ENCODE measurements at places on chromosomes 5 and 9.
A peak's percentile ranks its signal among the peaks of the same experiment; 100 is the strongest.

GRCh38 chr5:10564838-10565784 lies 1.2 kb downstream of the ANKRD33B start:
- peak; percentile 59 for DNase-seq

DNA sequence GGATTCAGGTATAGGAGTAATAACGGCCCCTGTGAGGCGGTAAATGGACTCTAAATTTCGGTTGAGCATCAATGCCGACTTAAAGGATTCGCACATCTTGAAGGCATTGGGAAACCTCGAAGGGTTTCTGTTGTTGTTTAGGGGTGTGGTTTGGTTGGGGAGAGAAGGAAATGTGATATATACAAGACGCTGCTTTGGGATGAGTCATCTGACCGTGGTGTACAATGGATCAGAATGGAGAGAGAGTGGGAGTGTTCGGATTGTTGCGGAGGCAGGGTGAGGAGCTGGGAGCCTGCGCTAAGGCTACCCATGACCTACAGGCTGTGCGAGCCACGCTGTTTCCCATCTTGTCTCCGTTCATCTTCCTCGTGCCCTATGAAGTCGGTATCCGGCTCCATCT lies 60.4 kb upstream of the ERCC6L2 start:
- no peak for DNase-seq

DNA sequence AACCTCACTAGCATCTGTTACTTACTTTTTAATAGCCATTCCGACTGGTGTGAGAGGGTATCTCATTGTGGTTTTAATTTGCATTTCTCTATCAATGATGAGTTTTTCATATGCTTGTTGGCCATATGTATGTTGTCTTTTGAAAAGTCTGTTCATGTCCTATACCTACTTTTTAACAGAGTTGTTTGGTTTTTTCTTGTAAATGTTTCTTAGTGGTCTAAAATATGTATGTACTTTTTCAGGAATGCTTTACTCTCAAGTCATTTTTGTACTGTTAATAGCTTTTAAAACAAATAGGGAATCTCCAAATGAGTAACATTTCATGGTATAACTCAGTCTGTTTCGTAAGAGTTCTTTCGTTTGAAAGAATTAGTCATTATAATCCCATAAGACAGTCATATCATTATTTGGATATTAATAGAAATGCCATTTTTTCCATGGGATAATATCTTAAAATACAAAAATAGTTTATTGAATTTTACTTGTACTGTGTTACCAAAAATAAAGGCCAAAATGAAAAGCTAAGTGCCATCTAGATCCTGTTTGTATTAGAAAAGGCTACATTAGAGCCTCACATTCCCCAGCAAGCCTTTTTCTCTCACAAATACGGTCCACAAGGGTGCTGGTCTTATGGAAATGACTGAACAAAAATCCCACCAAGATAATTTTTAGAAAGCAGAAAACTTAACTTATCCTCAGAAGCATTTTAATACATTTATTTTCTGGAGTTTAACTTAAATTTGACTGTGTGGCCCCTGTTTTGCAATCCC lies 247.7 kb downstream of the PJA2 start:
- DNase-seq, result no peak

GRCh38 chr5:10519729-10520128 lies 44.1 kb upstream of the ANKRD33B start:
- no peak for DNase-seq

DNA sequence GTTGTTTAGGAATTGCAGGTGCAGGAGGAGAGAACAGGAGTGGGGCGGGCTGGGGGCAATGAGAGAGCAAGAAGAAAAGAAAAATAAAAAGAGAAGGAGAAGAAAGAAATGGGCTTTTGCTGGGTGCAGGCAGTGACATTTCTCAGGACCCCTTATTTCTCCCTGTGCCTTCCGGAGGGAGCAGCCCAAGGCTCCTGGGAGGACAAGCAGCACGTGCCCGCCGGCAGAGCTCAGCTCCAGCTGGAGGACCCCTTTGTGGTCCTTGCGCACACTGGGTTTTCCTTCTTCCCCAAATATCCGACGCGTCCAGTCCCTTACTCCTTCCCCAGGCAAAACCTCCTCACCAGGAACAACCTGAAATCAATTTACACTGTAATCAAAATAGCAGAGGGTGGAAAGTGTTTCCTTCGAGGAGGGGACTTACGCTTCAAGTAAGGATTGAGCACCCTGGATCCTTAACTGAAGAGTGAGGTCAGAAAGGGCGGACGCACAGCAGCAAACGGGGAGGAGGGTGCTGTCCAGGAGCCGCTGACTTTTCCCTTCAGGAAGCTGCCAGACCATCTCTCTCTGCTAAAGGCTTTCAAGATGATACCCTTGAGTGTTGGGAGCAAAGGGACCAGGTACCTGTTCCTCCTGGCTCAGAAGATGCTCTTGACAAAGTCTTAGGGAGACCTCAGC lies 2.1 kb downstream of the BTNL9 start:
- no peak for DNase-seq

DNA sequence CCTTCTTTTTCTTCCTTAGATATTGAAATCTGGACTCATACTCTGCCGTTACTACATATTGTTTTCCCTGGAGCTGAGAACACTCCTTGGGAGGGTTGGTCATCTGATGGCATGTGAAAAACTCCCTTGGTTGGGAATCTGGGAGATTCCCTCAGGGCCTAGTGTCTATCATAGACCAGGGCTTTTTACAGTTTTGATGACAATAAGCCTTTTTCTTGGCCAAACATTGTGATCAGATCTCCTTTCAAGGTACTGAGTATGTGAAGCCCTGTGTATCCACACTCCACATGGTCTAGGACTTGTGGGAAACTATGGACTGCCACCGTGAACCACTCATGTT lies 32.9 kb downstream of the TMEM252 start:
- DNase-seq, result no peak

GRCh38 chr5:91245074-91245452 lies 138.1 kb downstream of the ARRDC3 start:
- DNase-seq, result no peak

DNA sequence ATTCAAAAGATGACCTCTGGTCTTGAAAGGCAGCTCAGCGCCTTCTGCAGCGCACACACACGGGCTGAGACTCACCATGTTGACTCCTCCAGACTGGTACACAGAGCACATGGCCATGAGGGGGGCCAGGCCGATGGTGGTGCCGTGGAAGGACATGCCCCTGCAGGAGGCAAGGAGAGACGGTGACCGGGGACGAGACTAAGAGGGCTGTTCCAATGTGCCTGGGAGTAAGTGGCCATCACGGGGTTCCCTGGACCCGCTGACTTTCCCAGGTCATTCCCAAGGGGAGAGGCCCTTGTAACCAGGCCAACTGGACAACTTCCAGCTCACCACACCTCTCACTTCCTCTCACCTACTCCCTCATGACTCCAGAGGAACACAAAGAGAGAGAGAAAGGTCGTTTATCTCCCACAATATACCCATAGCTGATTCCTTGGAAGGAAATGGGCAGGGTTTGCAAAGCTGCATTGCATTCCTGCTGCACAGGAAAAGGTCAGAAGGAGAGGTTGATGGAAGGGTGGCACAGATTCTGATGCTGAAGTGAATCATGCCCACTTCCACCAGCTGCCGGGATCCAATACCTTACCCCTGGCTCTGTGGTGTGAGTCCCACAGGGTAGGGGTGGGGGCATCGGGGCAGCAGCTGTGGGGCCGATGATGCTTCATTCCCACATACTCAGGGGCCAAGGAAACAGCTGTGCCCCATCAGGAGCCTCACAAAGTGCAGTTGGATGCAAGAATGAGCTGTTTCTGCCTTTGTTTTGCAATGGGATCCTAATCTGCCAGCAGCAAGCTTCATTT lies 47.2 kb downstream of the NIPAL4 start:
- DNase-seq, result no peak

DNA sequence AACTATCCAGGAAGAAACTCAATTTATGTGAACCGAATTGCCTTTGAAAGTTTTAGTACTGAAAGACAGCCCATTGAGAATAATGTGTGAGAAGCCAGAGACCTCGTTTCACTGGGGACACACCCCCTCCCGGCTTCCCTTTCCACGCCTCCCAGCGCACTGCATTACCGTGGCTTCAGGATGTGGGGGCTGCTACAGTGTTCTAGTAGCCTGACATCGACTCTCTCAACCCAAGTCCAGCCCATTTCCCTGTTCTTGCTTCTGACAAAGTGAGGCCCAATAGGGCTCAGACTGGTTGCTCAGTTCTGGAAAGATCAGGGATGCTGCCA lies 3.5 kb downstream of the PAX5 start:
- no peak for DNase-seq

DNA sequence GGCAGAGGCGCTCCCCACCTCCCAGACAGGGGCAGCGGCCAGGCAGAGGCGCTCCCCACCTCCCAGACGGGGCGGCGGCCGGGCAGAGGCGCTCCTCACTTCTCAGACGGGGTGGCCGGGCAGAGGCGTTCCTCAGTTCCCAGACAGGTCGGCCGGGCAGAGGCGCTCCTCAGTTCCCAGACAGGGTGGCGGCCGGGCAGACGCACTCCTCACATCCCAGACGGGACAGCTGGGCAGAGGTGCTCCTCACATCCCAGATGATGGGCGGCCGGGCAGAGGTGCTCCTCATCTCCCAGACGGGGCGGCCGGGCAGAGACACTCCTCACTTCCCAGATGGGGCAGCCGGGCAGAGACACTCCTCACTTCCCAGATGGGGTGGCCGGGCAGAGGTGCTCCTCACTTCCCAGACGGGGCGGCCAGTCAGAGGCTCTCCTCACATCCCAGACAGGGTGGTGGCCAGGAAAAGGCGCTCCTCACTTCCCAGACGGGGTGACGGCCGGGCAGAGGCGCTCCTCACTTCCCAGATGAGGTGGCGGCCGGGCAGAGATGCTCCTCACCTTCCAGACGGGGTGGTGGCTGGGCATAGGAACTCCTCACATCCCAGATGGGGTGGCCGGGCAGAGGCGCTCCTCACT lies 75.1 kb downstream of the CARTPT start:
- DNase-seq, result no peak

DNA sequence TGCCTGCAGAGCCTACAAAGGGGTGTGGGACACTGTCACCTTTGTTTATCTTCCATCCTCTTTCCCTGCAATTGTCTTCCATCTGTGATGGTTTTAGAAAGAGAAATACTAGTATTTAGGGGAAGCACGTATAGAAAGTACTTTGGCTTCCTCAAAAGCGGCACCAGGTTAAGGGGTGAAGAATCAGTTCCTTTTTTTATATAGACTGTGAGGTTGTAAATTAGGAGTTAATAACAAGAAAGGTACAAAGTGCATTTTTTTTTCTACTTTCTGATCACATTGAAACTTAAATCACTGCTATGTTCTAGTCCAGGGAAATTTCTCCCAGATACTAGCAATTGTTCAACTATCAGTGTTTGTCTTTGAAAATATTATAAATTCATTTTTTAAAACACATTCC lies 219.3 kb downstream of the CEMIP2 start:
- DNase-seq, result no peak

DNA sequence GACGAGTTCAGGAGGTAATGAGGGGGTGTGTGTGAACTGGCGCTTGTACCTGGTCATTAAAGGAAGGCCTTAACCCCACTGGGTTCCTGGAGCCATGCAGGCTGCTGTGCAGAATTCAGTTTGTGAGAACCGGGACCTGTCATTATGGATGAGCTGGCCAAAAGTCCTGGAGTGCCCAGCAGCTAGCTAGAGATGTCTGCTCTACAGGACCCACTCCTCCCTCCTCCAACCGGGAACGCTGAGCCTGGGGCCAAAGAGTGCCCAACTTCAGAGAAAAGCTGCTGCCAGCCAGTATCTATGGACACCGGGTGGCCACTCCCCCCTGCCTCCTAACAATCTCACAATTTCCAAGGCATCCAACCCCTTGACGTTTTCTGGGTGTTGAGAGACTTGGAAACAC lies 1.2 kb downstream of the ENTREP1 start:
- no peak for DNase-seq

DNA sequence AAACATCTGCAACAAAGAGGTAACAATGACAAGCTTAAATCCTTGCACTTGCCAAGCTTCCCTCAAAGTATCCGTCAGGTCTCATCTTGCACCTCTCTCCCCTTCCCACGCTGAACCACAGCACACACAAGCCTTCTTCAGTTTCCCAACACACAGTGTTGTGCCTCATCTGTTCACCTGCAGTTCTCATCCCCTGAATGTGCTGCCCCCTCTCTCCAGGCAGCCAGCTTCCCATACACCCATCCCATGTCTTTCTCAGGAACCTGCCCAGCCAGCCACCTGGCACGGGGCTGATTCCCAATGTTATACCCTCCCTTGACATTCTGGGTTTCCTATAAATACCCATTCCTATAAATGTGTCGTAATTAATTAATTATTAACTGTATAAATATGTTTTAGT lies 314.8 kb downstream of the PRELID2 start:
- no peak for DNase-seq

DNA sequence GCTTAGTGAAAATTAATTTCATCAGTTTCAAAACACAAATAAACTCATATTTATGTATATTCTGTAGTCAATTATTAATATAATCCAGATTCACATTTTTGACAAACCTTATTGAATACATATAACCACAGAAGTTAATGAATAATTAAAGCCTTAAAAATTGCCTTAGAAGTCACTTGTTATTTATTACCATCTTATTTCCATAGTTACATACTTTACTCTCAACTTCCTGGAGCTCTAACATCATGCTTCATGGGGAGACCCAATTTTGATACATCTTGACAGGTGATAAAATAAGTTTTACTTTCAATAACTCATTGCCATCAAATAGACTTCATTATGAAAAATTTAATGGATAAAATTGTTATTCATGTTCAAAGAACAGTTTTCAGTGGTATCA lies 1038.7 kb downstream of the PTPRD start:
- no peak for DNase-seq

GRCh38 chr9:97427885-97428284 lies 16.0 kb downstream of the TDRD7 start:
- DNase-seq, result no peak

GRCh38 chr9:112861638-112862555 lies 28.8 kb downstream of the SLC46A2 start:
- no peak for DNase-seq

DNA sequence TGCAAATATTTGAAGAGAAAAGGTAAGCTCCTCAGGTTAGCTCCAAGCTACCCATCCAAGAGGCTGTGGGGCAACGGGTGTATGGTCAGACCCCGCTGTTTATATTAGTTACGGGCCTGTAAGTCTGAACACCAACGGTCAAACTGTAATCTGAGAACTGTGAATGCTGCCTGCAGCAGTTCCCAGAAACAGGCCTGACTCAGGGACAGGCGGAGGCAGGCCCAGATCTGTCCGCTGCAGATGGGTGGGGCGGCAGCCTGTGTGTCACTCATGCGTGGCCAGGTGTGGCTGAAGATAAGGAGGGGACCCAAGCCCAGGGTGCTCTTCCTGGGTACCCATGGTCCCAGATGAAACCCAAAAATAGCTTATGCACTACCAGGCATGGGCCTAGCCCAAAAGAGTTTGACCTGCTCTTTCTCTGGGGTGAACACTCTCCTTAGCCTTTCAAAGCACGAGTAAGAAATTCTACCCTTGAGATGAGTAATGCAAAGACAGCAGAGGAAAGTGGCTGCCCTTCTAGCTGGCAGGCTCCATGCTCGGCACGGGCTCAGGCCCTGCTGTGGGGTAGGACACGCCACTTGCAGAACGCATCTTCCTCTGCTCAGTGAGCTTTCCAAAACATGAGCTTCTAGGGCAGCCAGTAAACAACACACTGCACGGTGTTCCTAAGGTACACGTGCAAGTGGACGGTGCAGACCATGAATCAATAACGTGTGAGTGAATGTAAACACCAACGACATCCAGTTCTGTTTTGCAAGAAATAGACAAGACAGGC lies 9.1 kb downstream of the UBAC1 start:
- no peak for DNase-seq

Measured in glutamatergic neuron (in vitro differentiated cells).